ENCODE measurements at places on chromosomes 12 and 14. TPM values are rescaled to one million over a fixed set of nuclear protein-coding genes. Genes with fewer than 3 reads are reported as not detected.

Gene MSRB3
- total RNA-seq: 6.3 TPM

Gene CD163L1
- 8.8 TPM for total RNA-seq

Gene FAM161B
- 1.5 TPM for total RNA-seq

Gene TPH2
- total RNA-seq: not detected

Gene EPS8
- 38.9 TPM for total RNA-seq
